Prostate gland (tissue), 2 donors: ENCODE measurements at places on chromosomes 4 and X.
A peak's percentile ranks its signal among the peaks of the same experiment; 100 is the strongest.

- no peak for DNase-seq
These were observed 91.2 kb downstream of the ARHGAP10 start for GRCh38 chr4:147823130-147823529.

DNA sequence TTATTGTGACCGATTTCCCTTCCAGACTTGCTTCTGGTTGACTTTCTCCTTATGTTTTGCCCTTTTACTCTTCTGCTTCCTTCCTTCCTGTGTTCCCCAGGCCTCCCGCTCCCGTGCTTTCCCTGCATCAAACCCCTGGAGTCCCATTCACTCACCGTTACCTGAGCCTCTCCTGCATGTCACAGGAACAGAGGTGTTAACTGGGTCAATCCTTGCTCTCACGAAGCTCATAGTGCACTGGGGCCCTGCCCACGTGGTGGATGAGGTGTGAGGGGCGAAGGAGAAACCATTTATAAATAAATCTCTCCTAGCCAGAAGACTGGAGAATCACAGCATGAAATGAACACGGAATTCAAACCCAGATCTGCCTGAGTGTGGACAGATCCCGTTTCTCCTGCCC, 83.1 kb upstream of the MSX1 start:
- no peak for DNase-seq

DNA sequence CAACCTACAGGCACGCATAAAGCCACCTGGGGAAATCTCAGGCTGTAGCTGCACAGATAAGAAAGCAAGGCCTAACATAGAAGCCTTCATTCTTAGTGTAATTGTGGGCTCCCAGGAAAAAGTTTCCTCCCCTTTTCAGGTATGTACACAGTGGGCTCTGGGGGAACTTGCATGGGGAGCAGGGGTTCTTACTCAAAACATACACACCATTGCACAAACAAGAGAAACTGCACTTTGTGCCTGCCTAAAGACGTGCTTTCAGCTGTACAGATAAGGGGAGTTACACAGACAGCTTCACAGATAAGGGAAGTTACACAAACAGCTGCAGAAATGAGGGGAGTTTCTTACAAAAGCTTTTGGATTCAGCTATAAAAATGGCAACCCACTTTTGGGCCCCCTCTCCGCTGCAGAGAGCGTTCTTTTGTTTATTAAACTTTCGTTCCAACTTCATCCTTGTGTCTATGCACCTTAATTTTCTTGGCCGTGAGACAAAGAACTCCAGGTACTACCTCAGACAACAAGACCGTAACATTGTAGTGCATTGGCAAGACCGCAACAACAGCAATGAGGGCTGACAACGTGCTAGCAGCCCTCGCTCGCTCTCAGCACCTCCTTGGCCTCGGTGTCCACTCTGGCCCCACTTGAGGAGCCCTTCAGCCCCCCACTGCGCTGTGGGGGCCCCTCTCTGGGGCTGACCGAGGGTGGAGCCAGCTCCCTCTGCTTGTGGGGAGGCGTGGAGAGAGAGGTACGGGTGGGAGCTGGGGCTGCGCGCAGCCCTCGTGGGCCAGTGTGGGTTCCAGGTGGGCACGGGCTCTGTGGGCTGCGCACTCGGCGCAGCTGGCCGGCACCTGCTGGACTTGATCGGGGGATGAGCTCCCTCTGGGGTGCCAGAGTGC, 317.5 kb downstream of the RAPGEF2 start:
- no peak for DNase-seq

DNA sequence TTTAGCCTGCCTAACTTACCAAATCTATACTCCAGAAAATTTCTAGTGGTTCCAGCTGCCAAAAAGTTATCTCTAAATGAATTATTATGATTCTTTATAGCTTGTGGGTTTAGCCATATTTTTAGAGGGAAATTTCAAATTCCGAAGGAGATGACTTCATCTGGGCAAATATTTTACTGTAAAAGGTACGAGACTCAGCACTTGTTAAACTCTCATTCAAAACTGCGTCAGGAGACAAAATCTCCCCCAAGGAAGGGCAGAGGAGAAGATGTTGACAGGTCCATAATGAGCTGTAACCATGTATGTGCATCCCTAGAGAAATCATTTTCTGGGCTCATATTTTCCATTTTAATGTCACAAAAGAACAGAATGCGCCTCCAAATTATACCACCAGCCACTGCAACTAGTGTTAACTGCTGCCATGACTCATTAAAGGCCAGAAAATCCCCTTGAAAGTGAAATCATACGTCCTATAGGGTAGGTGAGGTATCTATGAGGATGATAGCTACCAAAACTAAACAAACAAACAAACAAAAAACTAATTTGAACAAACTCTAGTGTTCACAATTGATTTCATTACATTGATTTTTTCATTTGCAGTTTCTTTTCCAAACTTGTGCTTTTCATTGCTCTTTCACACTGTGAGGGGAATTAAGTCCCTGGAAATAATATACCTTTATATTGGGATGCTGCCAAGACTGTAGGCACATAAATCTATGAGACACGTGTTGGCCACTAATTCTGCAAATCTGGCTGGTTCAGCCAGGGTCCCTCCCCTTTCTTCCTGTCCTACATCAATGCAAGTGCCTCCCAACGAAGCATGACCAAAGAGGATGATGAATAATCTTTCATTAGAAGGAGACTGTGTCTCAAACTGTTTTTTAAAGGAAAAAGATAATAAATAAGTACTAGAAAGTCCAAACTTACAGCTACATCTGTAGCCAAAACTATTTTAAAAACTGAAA, 85.8 kb downstream of the ARHGAP6 start:
- DNase-seq: no peak

DNA sequence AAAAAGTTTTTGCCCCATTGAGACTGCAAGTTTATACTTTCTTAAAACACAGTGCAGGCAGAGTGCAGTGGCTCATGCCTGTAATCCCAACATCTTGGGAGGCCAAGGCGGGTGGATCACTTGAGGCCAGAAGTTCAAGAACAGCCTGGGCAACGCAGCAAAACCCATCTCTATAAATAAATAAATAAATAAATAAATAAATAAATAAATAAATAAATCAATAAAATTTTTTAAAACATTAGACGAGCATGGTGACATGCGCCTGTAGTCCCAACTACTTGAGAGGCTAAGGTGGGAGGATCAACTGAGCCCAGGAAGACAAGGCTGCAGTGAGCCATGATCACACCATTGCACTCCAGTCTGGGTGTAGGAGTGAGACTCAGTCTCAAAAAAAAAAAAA, 213.3 kb downstream of the LRBA start:
- DNase-seq: no peak

GRCh38 chr4:148441986-148442831, at the start of gene NR3C2:
Gene NR3C2 (minus strand): TSS chr4:148442414.
- DNase-seq: peak; percentile 100

DNA sequence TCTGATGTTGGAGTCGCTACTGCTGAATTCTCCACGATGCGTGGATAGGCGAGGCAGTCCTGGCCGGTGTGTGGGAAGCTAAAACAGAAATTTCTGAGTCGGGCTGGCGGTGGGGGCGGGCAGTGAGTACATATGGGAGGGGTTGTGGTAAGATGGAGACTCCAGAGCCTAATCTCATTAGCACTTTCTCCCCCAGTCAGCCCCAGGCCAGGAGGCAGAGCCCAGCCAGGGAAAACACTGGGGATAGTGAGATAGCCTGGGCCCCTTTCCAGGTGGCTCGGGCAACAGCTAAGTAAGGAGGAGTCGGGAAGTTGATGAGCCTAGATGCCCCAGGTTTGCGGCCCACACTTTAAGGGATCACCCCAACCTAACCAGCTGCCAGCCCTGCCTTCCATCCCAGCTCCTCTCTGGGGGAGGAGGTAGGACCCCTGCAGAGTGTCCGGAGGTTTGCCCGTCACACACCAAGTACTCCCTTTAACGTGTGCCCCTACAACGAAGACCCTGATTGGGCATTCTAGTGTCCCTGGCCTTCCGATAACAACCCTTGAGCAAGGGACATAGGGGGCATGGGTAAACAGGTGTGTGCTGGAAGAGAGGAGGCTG, 2.4 kb upstream of the LOC101059915 start:
- no peak for DNase-seq

DNA sequence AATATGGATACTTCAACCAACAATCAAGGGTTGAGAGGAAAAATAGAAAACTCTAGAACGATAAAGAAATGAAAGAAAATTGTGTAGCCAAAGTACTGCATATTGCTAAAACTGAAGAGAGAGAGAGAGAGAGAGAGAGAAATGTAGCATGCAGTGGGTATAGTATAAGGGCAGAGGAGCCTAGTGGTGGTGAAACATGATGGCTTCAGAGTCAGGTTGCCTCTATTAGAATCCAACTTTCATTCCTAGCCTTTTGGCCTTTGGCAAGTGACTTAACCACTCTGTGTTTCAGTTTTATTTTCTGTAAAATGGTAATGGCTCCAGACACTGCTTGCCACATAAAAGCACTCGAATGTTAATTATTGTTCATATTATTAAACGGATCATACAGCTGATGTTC, 71.2 kb upstream of the NAF1 start:
- DNase-seq: no peak

- no peak for DNase-seq
These were observed 9.5 kb upstream of the NOX1 start for GRCh38 chrX:100883654-100884053.

GRCh38 chrX:14675500-14675899, 146.2 kb downstream of the GLRA2 start:
- no peak for DNase-seq

- DNase-seq: no peak
These were observed 31.0 kb downstream of the ALPK1 start for GRCh38 chr4:112327965-112328733.

DNA sequence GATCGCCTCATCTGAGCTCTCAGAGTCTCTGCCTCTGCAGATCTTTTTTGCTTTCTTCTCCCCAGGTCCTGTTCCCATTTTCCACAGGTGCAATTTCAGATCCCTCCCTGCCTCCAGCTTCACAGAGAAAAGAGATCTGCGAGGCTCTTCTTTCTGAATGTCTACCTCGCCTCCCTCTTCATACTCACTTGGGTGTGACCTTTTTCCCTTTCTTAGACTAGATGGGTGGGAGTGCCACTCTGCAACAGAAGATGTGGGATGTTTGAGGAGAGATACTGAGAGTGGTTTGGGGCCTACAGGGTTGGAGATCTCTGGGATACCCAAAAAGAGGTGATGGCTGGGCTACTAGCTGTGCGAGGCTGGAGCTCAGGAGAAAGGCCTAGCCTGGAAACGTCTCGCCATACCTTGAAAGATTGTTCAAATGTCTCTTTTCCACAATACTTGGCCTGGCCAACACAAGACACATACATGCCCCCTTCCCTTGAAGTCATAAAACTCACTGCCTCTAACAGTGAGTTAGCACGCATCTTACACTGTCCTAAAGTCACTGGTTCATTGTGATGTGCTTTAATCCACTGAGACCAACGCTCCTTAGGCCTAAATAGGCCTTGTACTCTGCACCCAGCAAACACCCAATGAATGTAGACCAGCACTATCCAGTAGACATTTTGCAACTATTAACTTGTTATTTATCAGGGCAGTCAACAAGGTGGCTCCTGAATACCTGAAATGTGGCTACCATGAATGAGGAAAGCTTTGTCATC, 33.6 kb downstream of the IRF2 start:
- no peak for DNase-seq

DNA sequence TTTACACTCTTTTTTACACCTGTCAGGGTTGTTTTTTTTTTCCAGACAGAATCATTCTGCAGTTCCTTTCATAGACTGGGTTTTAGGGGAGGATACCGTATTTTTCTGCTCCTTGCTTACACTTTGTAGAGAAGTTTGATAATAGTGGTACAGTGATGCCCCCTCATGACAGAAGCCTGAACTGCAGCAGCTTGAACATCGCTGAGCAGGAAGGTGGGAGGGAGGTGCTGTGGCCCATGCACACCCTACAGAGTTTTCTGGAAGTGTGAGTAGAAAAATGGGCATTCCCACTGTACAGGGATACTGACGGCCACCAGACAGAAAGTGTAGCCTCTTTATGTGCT, 54.5 kb downstream of the RAB40A start:
- peak; percentile 57 for DNase-seq

- DNase-seq: no peak
These were observed 12.4 kb upstream of the SH3RF1 start for GRCh38 chr4:169283114-169283509.

- DNase-seq: no peak
These were observed 173.8 kb upstream of the MID1 start for GRCh38 chrX:10794203-10794630.

GRCh38 chr4:60809486-60809800, 390.7 kb upstream of the ADGRL3 start:
- DNase-seq: no peak

DNA sequence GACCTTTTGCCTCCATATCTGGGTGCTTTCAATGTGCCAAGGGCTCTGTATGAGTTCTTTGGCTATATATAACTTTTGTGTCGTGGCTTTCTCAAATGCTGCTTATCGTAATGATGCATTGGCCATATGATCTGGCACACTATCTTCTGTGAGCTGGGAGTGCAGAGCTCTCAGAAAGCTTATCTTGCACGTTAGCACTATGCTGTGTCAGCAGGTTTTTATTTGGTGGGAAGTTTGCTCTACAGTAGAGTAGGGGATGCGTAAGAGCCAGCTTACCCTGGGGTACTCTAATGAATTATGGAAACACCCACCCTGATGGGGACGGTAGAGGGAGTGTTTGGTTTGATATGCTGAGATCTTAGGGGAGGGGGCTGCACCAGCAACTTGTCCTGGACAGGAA, 119.6 kb downstream of the FAAH2 start:
- DNase-seq: no peak

- DNase-seq: no peak
These were observed 10.3 kb upstream of the VSIG4 start for GRCh38 chrX:66050140-66050569.

GRCh38 chrX:100368167-100368566, 41.9 kb downstream of the PCDH19 start:
- no peak for DNase-seq

DNA sequence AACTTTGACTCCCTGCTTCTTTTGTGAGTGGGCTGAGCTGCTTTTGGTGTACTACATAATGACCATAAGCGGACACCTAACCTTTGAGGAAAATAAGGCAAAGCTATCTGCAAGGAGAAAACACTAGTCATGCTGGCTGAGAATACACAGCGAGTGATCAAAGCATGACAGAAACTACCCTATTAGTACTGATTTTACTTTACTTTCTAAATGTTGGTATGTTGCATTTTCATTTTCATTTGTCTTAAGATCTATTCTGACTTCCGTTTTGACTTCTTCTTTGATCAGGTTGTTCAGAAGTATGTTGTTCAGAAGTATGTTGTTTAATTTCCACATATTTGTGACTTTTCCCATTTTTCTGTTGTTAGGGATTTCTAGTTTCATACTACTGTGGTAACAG, 361.1 kb downstream of the TRAM1L1 start:
- DNase-seq: no peak

DNA sequence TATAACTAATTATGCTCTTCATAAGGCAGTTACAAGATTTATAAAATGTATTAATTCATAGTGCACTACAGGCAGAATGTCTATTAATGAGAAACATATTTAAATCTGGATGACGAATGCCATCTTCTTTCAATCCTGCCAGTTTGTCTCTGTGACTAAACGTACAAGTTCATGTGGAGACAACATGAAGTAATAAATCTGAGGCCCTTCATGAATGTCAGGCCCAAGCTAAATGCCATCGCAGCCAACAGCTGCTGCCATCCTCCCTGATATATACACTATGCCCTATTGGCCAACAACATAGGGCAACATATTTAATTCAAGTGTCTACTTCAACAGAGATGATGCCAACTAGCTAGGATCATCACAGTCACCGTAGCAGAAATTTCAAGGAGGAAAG, 43.7 kb downstream of the TSPAN5 start:
- no peak for DNase-seq
